CD4-positive, alpha-beta T cell treated with Interleukin-2 at 100 ng/mL for 4 hours (primary cell): ENCODE measurements at places on chromosomes 12 and 14.

DNA sequence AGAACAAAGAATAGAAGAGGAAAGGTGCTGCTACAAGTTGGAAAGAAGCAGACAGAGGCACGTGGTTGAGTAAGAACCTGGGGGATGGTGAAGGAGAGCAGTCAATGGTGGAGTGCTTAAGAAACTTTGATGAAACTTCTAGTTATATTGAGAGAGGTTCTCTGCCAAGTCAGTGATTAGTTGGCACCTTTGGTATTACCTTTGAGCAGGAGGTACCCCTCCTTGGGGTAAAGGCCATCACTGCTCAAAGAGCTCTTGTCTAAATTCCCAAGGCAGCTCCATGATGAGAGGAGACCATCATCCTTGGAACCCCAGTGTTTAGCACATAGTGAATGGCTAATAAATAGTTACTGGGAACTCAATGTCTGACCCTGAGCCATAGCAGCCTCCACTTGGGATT lies 1.7 kb upstream of the EGLN3 start:
- DNase-seq, result no peak

DNA sequence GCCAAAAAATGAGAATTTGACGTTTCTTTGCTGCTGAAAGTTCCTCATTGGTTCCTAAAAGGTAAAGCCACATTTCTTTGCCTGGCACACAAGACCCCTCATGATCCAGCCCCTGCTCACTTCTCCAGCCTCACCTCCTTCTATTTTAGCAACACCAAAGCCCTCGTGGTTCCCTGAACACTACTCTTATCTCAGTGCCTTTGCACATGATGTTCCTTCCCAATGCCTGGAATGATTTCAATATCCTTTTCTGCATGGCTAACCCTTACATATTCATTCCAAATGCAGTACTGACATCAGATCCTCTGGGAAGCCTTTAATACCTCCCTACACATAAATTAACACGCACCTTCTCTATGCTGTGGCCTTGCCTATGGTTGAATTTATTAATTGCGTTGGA lies 39.9 kb downstream of the GLT8D2 start:
- DNase-seq, result no peak

DNA sequence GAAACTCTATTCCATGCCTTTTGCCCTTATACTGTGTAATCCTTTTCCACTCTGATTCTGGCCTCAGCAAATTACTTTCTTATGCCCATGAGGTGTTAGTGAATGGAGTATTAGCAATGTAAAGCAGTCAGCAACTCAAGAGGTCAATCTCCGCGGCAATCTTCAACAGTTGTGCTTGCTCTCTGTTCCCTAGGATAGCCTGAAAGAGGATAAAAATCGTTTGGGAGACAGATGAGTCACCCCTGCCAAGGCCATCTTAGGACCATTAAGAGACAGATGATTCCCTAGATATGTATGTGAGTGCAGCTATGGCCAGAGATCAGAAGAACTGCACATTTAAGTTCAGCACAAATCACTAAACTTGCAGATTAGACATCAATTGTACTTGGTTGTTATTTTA lies 1145.8 kb downstream of the GALC start:
- DNase-seq, result no peak

DNA sequence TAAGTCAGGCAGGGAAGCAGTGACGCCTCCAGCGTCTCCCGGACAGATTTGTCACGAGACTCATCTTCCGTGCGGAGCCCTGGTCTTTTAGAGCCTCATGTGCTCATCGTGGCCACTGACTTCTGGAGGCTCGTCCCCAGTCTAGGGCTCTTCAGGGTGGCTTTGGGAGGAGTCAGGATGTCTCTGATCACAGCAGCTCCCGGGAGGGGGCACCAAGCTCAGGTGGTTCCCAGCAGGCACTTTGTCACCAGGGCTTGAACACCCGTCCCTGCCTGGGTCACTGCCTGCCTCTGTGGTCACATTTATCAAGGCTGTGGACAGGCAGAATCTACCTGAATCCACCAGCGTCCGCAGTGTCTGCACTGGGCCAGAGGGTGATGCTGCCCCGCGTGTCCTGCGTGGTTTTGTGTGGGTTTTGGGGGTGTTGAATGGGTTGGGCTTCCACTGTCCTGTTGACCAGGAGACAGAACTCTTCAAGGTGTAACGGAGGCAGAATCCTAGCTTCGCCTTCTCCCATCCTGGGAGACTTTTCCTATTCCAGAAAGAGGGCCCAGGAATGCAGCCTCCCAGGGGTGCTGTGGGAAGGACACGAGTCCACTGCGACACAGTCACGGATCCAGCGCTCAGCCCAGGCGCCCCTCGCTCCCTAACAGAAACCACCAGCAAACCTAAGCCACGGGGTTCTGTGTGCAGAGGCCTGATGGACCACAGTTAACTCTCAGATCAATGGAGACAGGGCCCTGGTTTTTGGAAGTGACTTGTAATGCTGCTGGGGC lies 132.3 kb downstream of the ADGRD1 start:
- DNase-seq, result no peak

DNA sequence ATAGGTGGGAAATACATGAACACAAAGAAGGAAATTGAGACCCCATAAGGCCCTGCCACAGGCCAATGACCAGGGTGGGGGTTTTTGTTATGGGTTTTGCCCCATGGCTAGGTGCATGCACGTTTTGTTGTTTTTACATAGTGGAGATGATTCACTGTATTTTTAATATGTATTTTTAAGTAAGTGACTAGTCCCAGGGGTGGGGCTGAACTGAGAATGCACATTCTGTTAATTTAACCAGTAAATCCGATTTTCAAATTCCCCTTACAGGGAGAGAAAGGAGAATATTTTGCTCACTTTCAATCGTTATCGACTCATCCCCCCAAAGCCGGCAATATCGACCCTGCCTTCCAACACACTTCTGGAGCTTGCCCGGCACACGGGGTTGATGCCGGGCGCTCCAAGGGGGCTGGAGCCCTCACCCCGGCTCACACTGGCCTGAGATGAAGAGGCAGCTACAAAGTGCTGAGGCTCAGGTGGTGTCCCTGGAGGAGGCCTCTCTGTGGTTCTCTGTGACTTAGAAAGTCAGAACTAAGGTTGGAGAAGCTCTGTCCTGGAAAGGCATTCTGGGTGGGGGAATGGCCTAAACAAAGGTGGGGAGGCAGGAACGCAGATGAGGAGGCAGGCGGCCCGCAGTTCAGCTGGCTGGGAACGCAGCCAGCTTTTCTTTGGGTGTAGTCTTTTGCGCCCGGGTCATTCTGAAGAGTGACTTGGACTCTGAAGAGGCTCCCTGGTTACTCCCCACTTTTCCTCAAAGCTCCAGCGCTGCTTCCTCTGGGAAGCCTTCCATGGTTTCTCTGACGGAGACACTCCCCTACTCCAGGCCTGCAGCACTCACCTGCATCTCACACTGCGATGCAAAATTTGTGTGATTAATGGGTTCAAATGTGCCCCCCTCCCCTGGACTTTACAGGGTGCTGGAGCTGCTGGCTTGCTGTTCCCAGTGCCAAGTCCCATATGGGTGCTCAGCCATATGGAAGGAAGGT lies 50.7 kb upstream of the DLK1 start:
- no peak for DNase-seq

GRCh38 chr12:9756706-9757105 lies 4.0 kb downstream of the CD69 start:
- no peak for DNase-seq

DNA sequence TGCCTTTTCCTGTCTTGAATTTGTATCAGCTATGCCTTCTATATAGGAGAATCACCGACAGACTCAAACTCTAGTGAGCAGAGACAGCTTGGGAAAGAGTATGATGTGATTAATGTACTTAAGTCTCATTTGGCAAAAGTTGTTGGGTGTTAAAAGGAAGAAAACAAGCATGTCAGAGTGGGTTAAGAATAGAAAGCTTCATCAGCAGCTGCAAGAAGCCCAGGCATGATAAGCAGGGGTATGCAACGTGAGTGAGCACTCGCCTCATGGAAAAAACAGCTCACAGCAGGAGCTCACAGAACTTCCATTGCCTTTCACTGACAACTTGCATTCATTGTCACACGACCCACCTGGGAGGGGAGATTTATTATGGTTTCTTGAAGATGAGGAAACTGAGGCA lies 35.9 kb upstream of the WNK1 start:
- no peak for DNase-seq

DNA sequence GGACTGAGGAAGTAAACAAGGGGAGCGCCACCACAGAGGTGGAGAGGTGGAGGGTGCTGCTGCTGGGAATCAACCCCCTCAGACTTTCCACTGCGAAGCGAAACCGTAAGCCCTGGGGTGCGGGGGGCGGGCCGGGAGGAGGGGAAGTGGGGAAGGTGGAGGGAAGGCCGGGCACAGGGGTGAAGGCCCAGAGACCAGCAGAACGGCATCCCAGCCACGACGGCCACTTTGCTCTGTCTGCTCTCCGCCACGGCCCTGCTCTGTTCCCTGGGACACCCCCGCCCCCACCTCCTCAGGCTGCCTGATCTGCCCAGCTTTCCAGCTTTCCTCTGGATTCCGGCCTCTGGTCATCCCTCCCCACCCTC lies at the start of gene LAG3:
Gene LAG3 (plus strand): TSS at position 190 of the 365 bp plus-strand sequence. CDS start 333 bp downstream, outside the sequence.
- peak; percentile 27 for DNase-seq

- no peak for DNase-seq
Observed at GRCh38 chr12:120936197-120936596, 32.0 kb upstream of the SPPL3 start.

GRCh38 chr12:6752167-6752920 lies 597 bp downstream of the MLF2 start:
- no peak for DNase-seq

- DNase-seq, result no peak
Observed at GRCh38 chr14:52443506-52443905, 108.8 kb downstream of the TXNDC16 start.

DNA sequence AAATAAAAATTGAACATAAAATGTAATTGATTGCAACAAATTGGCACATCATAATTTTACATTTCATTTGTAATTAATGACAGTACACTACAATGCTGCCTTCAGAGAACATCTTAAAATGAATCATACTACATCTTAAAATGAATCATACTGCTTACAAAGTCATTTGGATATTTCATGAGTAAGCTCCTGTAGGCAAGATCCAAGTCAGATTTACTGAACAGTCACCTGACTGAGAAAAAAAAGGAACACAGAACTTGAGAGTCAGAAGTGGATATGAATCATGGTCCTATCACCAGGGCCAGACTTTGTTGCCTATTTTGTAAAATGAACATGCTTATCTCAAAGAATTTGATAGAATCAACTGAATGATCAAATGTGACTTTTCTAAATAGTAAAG lies 32.7 kb upstream of the FBLN5 start:
- peak; percentile 48 for DNase-seq

DNA sequence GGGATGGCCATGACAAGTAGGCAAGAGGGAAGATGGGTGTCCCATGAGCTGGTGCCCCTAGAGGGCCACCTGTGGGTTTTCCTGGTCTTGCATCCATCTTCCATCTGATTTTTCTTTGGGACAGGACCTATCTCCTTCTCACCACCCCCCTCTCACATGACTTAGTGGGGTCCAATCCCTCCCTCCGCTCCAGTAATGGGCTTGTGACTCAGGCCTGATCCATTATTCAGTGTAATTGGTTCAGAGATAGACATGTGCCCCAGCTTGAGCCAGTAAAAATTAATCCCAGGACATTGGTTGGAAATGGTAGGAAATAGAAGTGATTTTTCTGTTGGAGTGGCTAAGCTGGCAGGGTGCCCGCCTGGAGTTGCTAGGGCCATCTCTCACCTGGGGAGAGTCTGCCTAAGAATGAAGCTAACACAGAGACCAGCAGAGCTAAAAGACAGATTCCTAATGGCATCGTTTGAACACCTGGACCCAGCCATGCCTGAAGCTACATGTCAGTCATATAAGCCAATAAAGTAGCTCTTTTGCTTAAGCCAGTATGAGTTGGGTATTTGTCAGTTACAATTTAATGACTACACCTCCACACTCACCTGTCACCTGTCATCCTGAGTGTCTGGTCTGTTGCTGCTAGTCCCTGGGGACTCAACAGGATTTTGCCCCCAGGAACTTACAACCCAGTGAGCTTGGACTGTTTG lies 14.7 kb downstream of the RASAL1 start:
- no peak for DNase-seq

- DNase-seq, result no peak
Observed at GRCh38 chr14:45946251-45946650, 693.2 kb upstream of the MIS18BP1 start.

GRCh38 chr12:13250416-13250815 lies 53.9 kb downstream of the EMP1 start:
- no peak for DNase-seq

DNA sequence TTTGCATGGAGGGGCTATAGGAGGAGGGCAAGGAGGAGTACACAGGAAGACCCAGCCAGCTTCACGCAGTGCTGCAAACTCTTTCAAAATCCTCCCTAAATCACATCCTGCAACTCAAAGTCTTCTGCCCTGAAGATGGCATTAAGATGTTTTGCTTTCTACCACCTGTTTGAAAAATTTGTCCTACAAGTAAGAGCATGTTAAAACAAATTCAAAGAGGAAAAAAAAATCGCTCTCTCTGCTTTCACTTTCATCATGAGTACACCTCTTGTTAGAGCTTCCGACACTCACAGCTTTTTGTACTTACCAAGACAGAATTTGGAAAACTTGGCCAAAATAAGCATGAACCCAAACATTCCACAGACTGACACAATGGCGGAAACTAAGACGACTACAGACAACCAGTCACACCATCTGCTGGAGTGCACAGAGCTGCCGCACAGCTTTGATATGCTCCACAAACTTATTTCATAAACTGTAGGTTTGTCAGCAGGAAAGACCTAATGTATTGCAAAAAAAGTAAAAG lies 21.3 kb downstream of the GCH1 start:
- DNase-seq, result peak; percentile 37

GRCh38 chr14:51774209-51774608 lies 86.2 kb upstream of the GNG2 start:
- no peak for DNase-seq

DNA sequence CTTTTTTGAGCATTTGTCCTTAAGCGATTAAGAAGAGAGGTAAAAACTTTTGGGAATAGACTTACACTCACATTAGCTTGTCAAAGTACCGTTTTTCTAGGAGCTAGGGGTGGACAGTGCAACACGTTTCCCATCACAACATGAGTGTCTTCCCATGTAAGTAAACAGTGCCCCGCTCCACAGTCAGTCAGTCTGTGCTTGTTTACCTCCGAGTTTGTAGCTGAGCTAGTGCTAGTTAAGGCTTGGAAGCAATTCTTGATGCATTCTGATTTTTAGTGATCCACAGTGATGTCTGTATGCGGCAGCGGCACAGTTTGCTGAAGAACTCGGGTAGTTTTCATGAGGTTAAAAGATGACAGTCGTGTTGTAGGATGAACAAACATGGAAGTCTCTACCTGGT lies 941 bp downstream of the ZDHHC17 start:
- DNase-seq, result no peak

DNA sequence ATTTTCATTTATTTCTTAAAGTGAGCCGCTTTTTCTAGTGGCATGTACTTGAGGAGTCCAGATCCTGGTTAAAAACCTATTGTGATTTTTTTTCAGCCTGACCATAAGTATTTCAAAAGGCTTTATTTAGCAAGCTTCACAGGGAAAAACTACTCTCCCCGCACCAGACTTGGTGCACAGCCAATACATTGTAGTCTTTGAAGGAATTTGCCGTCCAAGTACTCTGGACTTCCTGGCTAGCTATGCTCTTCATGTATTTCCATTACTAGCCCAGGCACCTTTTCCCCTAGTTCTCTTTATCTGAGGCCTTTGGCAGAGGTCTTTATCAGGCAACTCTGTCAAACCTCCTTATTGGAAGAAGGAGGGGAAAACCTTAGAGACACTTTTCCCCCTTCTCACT lies 234.7 kb downstream of the CCDC91 start:
- DNase-seq, result no peak
